GM13976 (cell line): ENCODE measurements at places on chromosomes 4 and X.

- no peak for DNase-seq
Measured at GRCh38 chr4:3262208-3263052, 13.5 kb downstream of the MSANTD1 start.

DNA sequence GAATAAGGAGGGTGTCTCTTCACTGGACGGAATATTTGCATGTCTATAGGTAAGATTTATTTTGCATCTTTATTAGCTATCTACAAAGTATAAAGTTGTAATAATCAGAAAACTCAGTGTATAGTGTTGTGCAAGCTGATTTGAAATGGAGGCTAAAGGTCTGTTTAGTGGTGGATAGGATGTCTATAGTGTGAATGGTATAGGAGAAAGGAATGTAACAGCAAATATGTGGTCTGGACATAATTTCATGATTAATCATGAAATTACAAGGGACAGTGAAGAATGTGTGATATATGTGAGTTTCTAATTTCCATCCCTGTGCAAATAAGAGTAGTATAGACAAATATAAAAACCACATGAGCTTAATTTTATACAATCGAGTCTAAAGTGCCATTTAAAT, 79.3 kb upstream of the CAMK2D start:
- no peak for DNase-seq

- peak; percentile 85 for DNase-seq
Measured at GRCh38 chr4:56907489-56908205, at the start of gene REST. REST (plus strand) TSS chr4:56907900; CDS start chr4:56910639, 2,739 bp downstream.

DNA sequence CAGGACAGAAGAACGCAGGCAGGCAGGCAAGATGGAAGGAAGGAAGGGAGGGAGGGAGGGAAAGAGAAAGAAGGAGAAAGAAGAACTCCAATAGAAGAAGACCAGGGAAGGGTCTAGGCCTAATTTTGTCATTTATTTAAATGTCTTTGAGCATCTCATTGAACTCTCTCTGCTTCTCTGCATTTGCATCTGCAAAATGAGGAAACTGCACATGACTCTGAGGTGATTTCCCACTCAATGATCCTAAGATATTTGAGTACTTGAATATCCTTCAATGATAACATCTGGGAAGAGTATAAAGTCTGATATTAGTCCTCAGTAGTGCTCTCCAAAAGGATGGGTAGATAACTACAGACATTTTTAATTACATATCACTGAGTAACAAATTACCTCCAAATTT, 33.1 kb upstream of the RBPJ start:
- no peak for DNase-seq

GRCh38 chr4:55398966-55399365, 3.2 kb downstream of the TMEM165 start:
- DNase-seq, result no peak

GRCh38 chr4:119679251-119679650, 50.6 kb upstream of the PDE5A start:
- no peak for DNase-seq

DNA sequence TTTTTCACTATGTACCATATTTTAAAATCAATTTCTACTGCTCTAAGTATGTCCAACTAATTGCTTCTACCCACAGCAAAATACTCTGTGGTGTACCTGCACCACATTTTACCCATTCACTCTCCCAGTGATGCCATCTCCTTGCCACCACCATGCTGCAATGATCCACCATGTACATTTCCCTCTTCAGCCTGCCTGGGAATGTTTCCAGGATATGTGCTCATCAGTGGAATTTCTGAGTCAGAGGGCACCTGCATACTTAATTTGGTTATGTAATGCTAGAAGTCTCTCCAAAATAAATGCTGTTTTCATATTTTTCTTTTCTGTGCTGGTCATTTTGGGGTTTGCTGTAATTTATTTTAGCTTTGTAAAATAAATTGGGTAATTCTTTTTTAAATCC, 33.2 kb upstream of the OCIAD2 start:
- DNase-seq, result no peak

- no peak for DNase-seq
Measured at GRCh38 chrX:70168238-70169188, 8.8 kb upstream of the DGAT2L6 start.

GRCh38 chr4:172721659-172722058, 447.0 kb upstream of the GALNT7 start:
- no peak for DNase-seq

DNA sequence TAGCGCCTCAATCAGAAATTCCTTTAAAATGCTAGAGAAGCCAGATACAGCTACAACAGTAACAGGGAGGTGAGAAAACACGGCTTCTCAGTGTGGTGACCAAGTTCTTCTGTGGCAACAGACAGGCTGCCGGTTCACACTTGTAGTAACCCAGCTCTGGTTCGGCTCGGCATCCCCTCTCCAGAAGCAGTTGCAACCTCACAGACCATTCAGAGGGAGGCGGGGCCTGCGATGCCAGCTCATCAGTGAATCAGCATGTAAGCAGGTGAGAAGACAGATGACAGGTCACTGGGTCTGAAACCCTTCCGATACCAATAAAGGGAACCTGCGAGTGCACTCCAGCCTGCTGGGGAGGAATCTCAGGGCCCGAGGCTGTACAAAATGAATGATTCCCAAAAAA, 251.0 kb downstream of the KCNIP4 start:
- DNase-seq, result no peak

GRCh38 chrX:102672856-102673255, 21.6 kb downstream of the GPRASP1 start:
- no peak for DNase-seq

GRCh38 chrX:6468706-6469105, 66.2 kb downstream of the VCX3A start:
- no peak for DNase-seq

DNA sequence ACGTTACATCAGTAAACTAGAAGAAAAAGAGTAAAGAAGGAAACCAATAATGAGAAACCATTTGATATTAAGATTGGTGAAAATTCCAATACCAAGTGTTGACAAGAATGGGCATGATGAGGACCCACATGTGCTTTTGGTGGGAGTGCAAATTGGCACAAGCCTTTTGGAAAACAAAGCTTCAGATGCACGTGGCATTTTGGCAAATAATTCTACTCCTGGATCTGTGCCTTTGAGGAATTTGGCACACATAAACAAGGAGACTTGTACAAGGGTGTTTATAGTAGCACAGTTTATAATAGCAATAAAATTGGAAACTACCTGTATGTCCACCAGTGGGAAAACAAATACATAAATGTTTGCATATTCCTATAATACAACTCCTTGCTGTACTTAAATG, 324.3 kb upstream of the TAPT1 start:
- DNase-seq, result no peak

- no peak for DNase-seq
Measured at GRCh38 chrX:110404376-110404775, 45.7 kb downstream of the RTL9 start.

DNA sequence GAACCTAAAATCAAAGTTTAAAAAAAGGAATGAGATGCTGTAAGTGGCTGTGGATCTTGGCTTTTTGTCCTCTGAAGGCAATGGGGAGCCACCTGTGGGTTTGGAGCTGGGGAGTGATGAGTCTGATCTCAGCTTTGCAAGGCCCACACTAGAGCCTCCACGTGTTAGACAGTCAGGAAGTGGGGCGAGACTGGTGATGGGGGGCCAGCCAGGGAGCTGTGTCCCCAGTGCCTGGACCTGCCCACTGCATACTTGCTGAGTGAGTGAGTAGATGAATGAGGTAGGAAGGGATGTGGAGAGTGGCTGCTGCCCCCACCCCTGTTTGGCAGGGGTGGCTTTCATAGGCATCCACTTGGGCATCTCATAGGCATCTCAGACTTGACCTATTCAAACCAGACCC, 84.0 kb downstream of the NHSL2 start:
- DNase-seq, result no peak

- no peak for DNase-seq
Measured at GRCh38 chr4:15675356-15675755, 6.3 kb upstream of the FAM200B start.

DNA sequence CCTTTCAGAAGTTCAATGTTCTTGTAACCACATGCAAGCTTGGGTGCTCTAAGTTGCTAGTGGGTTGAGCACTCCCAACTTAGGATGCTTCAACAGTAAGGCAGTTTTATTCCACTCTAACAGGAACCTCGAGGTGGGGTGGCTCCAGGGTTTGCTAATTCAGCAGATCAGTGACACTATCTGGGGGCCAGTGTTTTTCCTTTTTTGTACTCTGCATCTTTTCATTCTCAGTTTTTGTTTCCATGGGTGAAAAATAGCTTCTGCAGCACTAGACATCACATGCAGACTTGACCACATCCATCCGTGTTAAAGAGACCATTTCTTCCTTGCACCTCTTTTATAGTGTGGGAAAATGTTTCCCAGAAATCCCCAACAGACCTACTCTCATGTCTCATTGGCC, 497.6 kb downstream of the STIM2 start:
- no peak for DNase-seq

DNA sequence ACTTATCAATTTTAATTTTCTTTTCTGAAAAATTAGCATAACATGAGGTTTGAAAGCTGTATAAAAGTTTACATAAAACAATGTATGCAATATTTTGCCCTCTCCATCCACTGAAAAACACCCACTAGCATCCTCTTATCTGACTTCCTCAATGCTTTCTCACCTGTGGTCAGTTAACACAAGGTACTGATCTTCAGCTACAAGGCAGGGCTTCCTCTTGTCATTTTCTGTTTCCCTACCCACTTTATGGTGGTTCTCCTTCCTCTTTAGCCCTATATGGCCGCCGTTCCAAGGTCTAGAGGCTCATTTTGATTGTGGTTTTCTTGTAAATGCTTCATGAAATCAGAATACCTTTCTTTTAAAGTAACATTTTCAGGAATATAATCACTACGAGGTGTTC, 618.6 kb upstream of the CPEB2 start:
- no peak for DNase-seq

- DNase-seq, result no peak
Measured at GRCh38 chr4:96916711-96917110, 1076.8 kb downstream of the PDHA2 start.

GRCh38 chrX:50920132-50920531, 9.6 kb downstream of the BMP15 start:
- no peak for DNase-seq

DNA sequence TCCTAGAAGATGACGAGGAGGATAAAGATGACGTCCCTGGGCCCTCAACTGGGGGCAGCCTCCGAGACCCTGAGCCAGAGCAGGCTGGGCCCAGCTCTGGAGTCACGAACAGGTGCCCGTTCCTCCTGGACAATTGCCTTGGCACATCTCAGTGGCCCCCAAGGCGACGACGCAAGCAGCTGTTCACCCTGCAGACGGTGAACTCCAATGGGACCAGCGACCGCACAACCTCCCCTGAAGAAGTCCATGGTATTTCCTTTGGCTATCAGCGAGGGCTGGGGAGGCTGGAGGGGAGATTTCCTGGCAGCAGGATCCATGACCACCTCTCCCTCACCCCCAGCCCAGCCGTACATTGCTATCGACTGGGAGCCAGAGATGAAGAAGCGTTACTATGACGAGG, 11.9 kb downstream of the USP11 start:
- DNase-seq, result no peak

DNA sequence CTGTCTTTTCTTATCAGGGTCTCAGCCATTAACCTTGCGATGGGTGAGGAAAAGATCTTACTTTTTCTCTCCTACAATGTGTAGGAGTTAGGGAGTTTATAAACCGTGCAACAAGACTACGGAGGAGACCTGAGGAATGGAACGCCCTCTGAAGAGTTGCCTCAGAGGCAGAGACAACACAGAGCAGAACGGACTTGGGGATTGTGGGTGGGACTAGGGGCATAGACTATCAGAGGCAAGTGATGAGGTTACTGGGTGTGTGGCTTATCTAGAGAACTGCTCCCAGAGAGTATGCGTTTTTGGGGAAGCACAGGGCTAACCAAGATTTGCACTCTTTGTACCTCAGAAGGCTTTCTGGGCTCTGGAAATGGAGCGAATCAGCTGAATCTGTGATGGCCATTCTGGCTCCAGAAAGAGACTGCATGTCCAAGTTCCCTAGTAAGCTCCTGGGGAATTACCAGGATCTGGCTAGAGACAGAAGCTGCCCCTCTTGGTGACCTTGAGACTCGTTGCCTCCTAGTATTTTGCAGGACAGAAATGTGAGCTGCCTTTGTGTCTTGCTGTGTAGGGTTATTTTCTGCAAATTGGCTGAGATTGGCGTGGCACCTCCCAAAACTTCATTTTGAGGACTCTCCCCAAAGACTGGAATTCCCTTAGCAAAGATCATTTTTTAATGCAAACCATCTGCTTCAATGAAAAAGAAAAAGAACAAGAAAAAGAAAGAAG, 118.9 kb downstream of the ARSF start:
- no peak for DNase-seq

GRCh38 chrX:16207634-16208033, 40.4 kb downstream of the MAGEB17 start:
- DNase-seq, result no peak

DNA sequence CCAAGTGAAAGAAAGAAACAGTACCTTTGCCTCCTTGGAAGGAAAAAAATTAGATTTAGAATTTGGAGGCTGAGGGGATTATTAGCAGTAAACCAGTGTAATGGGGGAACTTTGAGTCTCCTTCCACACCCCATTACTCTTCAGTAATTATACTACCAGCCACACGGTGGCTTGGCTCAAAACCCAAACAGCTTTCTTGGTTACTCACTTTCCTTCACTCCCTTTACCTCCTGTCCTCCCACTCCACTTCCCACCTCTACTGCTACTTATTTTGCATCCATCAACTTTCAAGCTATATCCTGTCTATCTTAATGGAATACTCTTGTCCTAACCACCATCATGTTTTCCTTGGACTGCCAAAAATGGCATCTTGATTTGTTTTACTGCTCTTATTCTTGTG, 310.6 kb upstream of the AADAT start:
- no peak for DNase-seq

- DNase-seq, result no peak
Measured at GRCh38 chr4:67480810-67481209, 64.5 kb downstream of the CENPC start.

DNA sequence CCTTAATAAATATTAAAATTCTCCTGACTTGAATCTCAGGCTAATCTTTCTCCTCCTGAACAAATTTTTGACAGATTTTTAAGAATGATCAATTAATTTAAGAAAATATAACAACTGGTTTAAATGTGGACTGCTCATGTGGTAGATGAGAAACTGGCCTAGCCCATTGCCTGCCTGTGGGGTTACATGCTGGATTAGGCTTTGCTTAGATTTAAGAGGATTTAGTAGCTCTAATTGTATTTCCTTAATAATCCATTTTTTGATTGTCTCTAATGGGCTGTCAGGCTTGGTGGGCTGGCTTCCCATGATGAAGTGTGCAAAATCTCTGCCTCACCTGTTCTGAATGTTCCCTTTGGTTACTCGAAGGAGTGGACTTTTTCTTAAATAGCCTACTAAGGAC, 27.8 kb upstream of the LIMCH1 start:
- DNase-seq, result no peak

GRCh38 chr4:4269856-4270255, 20.1 kb downstream of the LYAR start:
- DNase-seq, result no peak

DNA sequence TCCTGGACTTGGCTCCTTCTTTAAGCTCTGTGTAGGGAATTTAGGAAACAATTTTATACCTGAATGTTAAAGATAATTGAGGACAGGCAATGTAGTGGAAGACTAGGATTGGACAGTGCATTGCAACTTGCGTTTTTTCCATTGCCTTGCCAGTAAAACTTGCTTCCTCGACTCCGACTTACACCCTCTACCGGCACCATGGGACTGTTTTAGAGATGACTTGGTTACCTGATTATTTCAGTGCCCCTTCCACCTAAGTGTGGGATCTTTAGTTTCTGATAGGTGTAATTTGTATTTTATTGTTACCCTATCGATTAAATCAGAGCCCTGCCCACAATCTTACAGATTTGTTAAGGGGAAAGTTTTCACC, 1.2 kb downstream of the PRPS1 start:
- no peak for DNase-seq
